ENCODE measurements at places on chromosomes 16 and 17. TPM values are rescaled to one million over a fixed set of nuclear protein-coding genes. Genes with fewer than 3 reads are reported as not detected.

Gene ZNF385C
- not detected for total RNA-seq

Gene NEUROD2
- not detected for total RNA-seq

Gene SSTR5
- total RNA-seq, result not detected

Gene NPIPB2
- total RNA-seq, result 7.3 TPM

Gene TRAF4
- total RNA-seq, result 32.4 TPM

Gene TBC1D28
- not detected for total RNA-seq

Gene ZNF469
- total RNA-seq, result 7.2 TPM

Measured in smooth muscle cell of the pulmonary artery (primary cell).